ENCODE measurements at places on chromosomes 7 and 10.

GRCh38 chr10:110544958-110545537, 22.4 kb upstream of the SMC3 start:
- DNase-seq, result no peak

GRCh38 chr7:120170834-120171233, 102.1 kb upstream of the KCND2 start:
- no peak for DNase-seq

DNA sequence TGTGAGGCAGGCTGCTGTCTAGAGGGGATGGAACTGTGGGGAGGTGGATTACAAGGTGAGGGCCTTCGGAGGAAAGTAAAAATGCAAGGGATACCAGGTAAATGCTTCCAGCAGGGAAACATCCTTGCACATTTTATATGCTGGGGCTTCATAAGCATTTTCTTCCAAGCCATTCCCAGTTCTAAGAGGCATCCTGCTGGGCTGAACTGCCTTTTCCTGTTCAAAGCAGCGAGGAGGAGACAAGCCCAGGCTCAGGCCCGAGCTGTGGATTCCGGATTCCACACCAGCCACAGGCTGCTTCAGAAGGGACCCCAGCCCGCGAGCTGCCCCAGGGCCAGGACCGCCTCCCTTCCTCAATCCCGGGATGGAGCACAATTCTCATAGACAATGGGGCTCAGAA, 249.7 kb downstream of the TNS3 start:
- DNase-seq, result no peak

DNA sequence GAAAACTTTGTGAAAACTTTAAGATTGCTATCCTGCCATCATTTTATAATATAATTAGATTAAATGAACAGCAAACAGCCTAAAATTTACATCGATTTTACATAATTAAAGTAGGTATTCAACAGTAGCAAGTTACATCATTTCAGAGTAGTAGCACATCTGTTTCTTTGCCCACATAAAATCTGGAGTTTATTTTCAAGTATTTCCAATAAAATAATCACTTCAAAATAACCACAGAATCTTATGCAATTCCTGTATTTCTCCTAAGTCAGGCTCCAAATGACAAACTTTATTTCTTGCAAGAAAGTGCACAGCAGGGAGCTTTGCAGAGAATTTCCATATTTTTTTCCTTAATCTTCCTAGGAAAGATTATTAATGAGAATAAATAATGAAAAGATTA, 82.6 kb downstream of the CUBN start:
- no peak for DNase-seq

DNA sequence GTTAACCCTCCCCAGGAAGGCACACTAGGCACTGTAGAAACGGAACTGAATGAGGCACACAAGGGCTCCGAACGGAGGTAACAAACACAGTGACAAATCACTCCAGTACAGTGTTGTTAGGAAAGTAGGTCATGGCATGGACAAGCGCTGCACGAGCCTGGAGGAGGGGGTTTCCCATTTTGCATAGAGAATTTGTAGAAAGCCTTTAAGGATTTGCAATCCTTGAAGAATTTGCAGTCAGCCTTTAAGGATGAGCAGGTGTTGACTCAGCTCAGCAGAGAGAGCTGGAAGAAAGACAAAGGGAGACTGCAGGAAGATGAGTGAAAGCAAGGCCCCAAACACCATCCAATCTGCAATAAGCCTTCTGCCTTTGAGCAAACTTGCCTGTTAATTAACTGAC, 51.1 kb upstream of the PPP1R3C start:
- DNase-seq, result no peak

DNA sequence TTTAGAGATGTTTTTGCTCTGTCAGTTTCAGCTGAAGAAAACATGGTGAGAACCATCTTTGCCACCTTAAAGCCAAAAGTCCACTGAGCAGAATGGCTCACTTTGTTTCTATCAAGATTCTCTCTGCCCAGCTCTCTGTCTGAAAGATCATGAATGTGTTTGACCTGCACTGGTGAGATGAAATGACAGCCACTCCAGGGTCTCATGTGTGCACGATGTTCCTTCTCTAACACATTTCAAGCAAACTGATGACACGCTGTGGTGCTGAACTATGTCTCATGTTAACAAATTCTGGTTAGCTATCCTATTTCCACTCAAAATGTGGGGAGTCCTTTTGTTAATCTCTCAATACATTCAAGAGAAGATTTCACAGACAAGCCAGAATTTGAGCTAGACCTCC, 260.6 kb downstream of the GLI3 start:
- DNase-seq, result no peak

DNA sequence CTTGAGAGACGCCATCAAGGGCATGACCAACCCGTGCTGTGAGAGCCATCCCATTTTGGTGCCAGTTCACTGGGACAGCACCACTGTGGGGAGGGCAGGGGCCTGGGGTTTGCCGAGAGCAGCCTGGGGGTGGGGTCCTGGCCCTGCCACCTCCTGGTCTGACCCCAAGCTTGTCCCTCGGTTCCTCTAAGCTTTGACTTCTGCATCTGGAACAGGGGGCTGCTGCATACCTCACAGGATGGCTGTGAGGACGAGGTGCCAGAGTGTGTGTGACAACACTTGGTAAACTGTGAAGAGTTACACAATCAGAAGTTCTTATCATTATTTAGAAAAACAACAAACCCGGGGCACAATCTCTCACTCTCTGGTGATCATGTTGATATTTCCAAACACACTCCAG, 89.9 kb downstream of the CRTAC1 start:
- no peak for DNase-seq

DNA sequence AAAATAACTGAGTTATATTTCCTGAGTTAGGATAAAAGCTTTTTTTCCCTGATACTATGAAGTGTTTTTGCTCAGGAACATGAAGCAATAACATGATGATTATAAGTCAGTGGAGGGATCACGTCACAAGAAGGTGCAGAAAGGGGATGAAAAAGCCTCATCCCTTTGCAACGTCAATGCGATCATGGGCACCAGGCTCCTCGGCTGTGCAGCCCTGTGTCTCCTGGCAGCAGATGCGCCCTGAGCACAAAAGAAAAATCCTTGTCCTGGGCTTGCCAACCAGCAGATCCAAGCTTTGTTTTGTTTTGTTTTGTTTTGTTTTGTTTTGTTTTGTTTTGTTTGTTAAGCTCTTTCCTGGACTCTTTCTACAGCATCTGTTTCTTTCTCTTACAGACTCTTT, 103.5 kb upstream of the PRSS1 start:
- DNase-seq, result no peak

GRCh38 chr7:158030071-158030470, 557.6 kb downstream of the PTPRN2 start:
- DNase-seq, result no peak

DNA sequence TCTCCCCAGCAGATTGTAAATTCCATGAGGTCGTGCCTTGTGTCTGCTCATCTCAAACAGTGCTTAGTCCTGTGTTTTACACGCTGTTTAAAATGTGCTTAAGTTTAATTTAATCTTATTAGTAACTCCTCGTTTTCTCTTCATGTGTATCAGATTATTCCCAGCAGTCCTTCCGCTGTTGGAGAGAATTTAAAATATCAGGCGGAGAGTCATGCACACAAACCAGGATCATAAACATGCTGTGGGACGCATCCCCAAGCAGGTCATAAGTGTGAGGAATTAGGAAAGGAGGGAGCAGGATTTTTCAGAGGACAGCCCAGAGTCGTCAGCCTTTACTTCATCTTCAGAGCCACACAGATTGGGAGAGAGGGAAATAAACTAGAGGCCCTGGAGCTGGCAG, 4.2 kb upstream of the SORBS1 start:
- DNase-seq, result no peak

Data from NCI-H446 treated with DMSO at 0.1 percent for 48 hours (cell line).